ENCODE measurements at places on chromosomes 7 and 10.

DNA sequence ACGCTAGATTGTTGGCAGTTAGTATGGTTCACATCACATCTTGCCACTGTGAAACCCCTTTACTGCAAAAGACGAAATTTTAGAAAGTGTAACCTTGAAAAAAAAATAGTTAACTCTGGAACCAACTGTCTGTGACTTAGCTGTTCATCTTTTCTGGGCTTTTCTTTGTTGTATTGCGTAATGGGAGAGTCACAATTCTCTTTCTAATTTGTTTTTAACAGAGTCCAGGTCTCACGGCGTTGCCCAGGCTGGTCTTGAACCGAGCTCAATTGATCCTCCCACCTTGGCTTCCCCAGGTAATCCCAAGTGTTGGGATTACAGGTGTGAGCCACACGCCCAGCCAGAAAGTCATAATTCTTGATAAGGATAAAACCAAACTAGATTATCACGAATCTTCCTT lies 14.5 kb downstream of the UBE3C start:
- DNase-seq = no peak

GRCh38 chr10:59864141-59864962 lies 42.0 kb downstream of the CCDC6 start:
- no peak for DNase-seq

DNA sequence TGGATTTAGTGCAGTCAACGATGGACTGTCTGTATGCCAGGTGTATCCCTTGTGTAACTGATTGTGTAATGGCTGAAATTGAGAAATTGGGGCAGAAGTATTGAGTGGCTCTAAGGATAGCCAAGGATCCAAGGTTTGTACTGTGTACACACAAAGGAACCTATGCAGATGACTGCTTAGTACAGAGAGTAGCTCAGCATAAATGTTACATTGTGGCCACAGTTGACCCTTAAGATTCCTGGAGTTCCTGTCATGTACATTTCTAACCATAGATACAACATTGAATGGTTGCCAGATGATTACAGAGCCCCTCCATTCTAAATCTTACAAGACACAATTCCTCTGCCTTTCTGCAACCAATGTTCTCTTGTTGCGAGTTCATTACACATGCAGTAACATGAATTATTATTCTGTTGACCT lies 25.3 kb downstream of the CCDC126 start:
- DNase-seq = no peak

GRCh38 chr10:74213571-74214162 lies 62.6 kb downstream of the ADK start:
- peak; percentile 12 for DNase-seq

GRCh38 chr10:51667678-51668335 lies 31.6 kb downstream of the CSTF2T start:
- DNase-seq = no peak

- no peak for DNase-seq
Measured at GRCh38 chr10:117240621-117241529, at the start of gene SLC18A2. TSS of gene SLC18A2 (plus strand) at chr10:117241114. CDS start at chr10:117241694, 580 bp downstream.

DNA sequence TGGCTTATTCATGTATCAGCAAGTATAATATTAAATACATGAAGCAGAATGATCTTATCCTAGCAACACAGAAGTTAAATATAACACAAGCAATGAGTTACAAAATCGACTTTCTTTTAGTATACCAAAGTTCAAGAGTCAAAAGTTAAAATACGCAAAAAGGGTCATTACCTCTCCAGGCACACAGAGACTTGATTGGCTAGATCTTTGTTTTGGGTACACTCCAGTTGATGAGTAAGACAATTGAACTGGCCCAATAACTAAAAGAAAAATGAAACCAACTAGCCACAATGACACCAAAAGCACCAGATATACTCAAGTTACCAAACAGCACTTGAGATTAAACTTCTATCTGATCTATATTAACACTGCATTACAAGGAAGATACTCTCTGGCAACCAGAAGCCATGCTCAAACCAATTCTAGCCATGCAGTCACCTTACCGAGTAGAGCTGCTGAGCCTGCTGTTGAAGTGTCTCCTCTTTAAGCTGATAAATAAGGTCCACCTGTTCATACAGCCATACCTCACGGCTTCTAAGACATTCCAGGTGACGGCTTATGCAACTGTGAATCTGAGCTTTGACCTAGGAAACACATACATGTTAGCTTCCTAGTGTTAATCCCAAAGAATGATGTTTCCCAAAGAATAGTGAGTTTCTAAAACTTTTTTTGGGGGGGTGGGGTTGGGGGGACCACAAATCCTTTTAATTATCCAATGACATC lies 15.6 kb downstream of the NCOA4 start:
- DNase-seq = no peak

GRCh38 chr7:99096124-99096887 lies 47.6 kb downstream of the SMURF1 start:
- no peak for DNase-seq

DNA sequence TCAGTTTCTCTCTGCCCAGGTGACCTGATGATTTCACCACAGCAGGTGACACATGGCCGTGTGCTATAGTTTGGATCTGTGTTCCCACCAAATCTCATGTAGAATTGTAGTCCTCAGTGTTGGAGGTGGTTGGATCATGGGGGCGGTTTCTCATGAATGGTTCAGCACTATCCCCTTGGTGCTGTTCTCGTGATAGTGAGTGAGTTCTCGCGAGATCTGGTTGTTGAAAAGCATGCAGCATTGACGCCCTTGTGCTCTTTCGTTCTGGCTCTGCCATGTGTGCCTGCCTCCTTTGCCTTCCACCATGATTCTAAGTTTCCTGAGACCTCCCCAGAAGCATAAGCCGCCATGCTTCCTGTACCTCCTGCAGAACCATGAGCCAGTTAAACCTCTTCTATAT lies 85.2 kb upstream of the C1QL3 start:
- DNase-seq = no peak

GRCh38 chr7:121084748-121085336 lies 96.3 kb downstream of the CPED1 start:
- DNase-seq = no peak

- DNase-seq = no peak
Measured at GRCh38 chr7:94971051-94971867, 63.9 kb downstream of the PPP1R9A start.

DNA sequence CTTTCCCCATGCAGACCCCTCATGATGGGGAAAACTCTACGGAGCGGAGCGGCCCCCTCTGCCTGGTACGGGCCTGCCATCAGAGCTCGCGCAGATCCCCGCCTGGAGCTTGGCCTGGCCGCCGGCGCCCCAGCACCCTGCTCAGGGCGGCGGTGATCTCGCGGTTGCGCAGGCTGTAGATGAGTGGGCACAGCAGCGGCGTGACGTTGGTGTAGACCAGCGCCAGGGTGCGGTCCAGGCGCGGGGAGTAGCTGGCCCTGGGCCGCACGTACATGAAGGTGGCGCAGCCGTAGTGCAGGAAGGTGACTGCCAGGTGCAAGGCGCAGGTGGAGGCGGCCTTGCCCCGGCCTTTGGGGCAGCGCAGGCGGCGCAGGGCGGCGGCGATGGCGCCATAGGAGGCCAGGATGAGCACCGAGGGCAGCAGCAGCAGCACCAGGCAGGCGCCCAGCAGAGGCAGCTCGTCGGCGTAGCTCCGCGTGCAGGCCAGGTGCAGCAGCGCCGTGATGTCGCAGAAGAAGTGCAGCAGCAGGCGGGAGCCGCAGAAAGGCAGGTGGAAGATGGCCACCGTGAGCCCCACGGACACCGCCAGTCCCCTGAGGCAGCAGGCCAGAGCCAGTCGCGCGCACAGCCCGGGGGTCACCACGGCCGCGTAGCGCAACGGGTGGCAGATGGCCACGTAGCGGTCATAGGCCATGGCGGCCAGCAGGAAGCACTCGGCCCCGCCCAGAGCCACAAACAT lies 33.4 kb downstream of the TAS2R41 start:
- no peak for DNase-seq

DNA sequence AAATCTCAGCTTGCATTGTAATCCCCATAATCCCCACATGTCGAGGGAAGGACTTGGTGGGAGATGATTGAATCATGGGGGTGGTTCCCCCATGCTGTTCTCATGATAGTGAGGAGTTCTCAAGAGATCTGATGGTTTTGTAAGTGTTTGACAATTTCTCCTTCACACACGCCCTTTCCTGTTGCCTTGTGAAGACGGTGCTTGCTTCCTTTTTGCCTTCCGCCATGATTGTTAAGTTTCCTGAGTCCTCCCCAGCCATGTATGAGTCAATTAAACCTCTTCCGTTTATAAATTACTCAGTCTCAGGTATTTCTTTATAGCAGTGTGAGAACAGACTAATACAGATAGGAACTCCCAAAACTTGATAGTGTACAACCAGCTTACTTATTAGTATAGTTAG lies 98.6 kb downstream of the CREM start:
- DNase-seq = peak; percentile 26

- DNase-seq = no peak
Measured at GRCh38 chr10:35493196-35494118, 111.7 kb upstream of the GJD4 start.

GRCh38 chr10:128574581-128575210 lies 448.5 kb upstream of the MKI67 start:
- no peak for DNase-seq

- no peak for DNase-seq
Measured at GRCh38 chr10:86600296-86600695, 54.1 kb upstream of the OPN4 start.

- no peak for DNase-seq
Measured at GRCh38 chr7:102300643-102301221, 14.1 kb downstream of the SH2B2 start.

DNA sequence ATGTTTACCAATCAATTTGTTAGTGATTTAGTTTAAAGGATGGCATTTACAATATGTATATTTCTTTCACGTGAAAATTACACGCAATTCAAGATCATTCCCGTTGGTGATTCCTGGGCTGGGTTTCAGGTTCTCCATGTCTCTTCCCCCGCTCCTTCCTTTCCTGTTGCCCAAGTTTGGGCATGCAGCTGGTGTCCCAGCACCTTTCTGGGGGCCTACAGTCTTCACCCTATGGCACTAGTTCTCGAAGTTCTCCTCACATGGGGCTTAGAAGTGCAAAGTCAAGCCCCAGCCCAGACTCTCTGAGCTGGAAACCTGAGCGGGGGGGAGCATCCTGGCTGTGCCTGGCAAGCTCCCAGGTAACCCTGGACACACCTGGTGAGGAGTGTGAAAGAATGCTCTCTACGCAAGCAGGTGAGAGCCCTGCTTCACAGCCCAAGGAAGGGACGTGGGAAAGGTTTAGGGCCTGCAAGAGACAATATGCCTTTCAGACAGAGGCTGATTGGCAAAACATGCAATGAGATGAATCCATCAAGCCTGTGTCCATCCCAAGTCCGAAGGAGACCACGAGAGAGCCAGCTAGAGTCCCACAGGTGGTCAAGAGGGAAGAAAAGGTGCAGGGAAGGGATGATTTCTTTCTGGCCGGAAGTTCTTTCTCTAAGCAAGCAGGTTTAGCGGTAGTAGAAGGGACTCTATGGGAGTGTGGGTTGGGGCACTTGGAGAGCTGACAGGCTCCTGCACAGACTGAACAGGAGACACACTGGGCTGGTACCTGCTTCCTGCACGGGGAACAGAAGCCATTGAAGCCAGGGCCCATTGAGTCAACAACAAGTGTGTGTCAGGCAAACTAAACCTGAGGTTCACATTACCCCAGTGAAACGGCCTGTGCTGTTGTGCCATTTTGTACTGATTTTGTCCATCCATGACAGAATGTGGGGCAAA lies 131.1 kb downstream of the ADARB2 start:
- no peak for DNase-seq

GRCh38 chr7:68682910-68683309 lies 915.4 kb upstream of the AUTS2 start:
- DNase-seq = no peak

- DNase-seq = no peak
Measured at GRCh38 chr10:77251297-77252013, 386.2 kb downstream of the KCNMA1 start.

- no peak for DNase-seq
Measured at GRCh38 chr7:1501487-1502270, 2.5 kb downstream of the INTS1 start.

DNA sequence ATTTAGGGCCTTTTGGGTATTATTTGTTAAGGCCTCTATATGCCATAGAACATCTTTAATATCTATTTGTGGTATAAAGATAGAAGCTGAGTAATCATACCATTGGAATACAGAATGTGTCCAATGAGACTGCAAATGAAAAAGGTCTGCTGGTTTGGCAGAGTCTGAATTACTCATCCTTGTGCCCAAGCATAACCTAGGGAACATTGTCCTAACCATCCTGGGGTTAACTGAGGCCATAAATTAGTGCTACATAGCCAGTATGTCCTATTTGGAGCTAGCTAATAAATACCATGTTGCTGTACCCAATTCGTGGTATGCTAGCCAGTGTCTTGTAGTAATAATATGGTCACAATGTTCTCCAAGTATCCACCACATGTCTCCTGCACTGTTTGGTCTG lies 117.1 kb downstream of the ANKRD26 start:
- no peak for DNase-seq

DNA sequence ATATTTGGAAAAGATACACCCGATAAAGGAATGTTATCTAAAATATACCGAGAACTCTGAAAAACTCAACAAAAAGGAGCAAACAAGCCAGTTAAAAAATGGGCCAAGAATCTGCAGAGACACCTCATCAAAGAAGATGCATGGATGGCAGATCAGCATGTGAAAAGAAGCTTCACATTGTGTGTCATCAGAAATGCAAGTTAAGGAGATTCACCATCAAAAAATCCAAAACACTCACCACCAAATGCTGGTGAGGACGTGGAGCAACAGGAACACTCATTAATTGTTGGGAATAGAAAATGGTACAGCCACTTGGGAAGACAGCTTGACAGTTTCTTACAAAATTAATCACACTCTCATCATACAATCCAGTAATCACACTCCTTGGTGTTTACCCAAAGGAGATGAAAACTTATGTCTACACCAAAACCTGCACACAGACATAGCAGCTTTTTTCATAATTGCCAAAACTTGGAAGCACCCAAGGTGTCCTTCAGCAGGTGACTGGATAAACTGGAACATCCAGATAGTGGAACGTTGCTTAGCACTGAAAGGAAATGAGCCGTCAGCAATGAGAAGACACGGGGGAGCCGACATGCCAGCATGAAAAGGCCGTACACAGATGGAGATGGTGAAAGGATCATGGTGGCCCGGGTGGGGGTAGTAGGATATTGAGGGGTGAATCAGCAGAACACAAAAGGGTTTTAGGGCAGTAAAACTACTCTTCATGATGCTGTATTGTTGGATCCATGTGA lies 27.9 kb upstream of the PWWP2B start:
- DNase-seq = no peak

All from CD4-positive, CD25-positive, alpha-beta regulatory T cell (primary cell).